ENCODE measurements at places on chromosomes 1 and 21.

- DNase-seq = no peak
Observed at GRCh38 chr1:228941666-228942065, 206.4 kb downstream of the RHOU start.

DNA sequence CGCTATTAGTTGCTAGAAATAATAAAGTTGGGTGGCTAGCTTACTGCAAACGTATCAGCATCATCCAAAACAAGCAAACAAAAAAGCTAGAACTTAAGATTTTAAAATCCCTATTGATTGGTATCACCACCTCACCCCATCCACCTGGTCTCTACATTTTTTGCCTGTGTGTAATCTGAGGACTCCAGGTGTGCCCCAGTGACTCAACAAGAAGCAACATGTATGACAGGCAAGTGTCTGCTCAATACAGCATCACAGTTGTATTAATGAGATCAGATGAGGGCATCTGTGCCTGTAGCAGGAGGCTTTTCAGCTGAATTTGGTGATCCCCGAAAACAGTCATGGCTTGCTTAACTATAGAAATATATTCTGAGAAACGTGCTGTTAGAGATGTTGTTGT lies 14.6 kb upstream of the PAPPA2 start:
- DNase-seq = no peak

DNA sequence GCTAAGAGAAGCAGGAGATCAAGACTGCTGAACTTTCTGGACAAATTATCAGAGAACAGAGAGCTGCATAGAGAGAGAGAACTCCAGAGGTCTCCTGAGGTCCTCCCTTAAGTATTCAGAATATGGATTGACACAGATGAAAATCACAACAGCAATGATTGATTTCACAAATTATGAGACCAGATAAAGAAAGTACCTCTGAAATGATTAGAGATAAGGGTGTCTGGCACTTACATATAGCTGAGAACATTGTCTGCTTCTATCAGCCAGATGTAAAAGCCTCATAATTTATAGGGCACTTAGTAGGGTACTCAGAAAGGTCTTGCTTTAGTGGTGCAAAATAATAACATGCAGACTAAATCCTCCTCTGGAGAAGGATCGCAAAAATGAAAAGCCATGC lies 1301.8 kb downstream of the BRINP3 start:
- no peak for DNase-seq

DNA sequence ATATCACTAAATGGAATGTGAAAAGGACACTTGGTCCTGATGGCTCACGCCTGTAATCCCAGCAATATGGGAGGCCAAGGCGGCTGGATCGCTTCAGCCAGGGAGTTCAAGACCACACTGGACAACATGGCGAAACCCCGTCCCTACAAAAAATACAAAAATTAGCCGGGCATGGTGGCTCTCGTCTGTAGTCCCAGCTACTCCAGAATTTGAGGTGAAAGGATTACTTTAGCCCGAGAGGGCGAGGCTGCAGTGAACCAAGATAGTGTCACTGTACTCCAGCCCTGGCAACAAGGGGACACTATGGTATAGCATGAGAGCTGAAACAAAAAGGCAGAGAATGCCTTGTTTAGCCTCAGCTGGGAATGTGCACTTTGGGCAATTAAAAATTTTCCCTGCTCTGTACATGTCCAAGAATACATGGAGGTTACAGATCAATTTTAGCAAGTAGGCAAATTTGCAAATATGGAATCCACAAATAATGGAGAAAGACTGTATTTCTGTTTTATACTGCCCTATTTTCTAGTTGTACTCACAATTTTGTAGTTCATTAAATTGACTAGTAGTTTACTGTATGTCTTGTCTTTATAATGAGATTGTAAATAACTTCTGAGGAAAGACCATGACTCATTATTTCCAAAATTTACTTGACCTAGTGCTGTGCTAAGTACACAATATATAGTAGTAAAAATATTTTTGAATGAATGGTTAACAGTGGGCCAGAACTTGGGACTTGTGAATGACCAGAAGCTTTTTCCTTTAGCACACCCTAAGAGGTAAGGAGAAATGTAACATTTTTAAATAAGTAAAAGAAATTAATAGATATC lies 2.0 kb upstream of the ANGEL2 start:
- no peak for DNase-seq

- DNase-seq = no peak
Observed at GRCh38 chr1:82598337-82598736, 797.6 kb downstream of the ADGRL2 start.

GRCh38 chr1:203271962-203272632 lies 33.2 kb upstream of the BTG2 start:
- DNase-seq = no peak

- DNase-seq = no peak
Observed at GRCh38 chr1:59143811-59144210, 153.1 kb upstream of the FGGY start.

- DNase-seq = no peak
Observed at GRCh38 chr1:70635868-70636267, 224.8 kb downstream of the CTH start.

Data from stimulated activated CD8-positive, alpha-beta memory T cell treated with anti-CD3 and anti-CD28 coated beads, Interleukin-7, amount 100 ng/mL, for 1 hour (primary cell).